ENCODE measurements at places on chromosomes 5 and 9. TPM values are rescaled to one million over a fixed set of nuclear protein-coding genes. Genes with fewer than 3 reads are reported as not detected.

SLC6A3 gene
- total RNA-seq = not detected

DNA sequence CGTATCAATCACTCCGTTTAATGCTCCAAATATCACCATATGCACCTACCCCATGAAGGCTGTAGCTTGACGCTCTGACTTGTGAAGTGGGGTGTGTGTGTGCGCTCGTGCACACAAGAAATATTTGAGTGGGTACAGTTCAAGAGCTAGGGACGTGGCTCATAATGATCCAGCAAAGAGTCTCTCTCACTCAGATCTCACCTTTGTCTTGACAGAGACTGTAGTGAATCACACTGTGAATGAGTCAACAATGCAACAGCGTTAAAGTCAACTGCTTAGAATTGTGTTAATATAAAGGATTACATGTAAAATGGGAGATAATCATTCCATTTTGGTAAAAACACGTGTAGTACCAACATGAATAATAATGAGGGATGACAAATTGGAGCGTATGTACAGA lies 119.4 kb downstream of the MED27 start:
- no peaks in the 10 kb centered on the region for H3K4me1 ChIP-seq
- no peak for DNase-seq

DNA sequence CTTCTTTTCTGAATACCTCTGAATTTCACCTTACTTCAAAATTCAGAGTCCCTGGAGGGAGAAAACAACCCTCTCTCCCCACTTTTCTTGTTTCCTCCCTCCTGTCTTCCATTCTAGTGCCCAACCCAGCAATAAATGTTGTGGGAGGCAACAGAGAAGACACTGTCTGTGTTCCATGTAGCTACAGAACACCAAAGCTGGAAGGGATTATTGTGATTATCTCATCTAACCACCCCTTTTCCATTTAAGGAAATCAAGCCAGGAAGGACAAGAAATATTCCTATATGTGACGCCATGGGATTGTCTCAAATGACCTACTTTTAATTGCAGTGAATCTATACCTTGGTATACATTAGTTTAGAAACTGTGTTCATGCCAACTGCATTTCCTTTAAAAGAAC lies 476.6 kb upstream of the TNC start:
- no peak overlapping the region for H3K4me3 ChIP-seq
- no peaks in the 10 kb centered on the region for H3K4me1 ChIP-seq
- no peaks in the 10 kb centered on the region for H3K27me3 ChIP-seq
- H3K27ac ChIP-seq = no peak overlapping the region

GRCh38 chr5:172602783-172603231 lies 38.3 kb upstream of the NEURL1B start:
- no peak overlapping the region for H3K27ac ChIP-seq
- no peaks in the 10 kb centered on the region for H3K36me3 ChIP-seq
- no peak overlapping the region for H3K4me3 ChIP-seq
- H3K4me1 ChIP-seq = no peaks in the 10 kb centered on the region

- H3K4me3 ChIP-seq = no peak overlapping the region
- no peaks in the 10 kb centered on the region for H3K36me3 ChIP-seq
- DNase-seq = no peak
- peaks cover 8% of the 10 kb centered on the region for H3K4me1 ChIP-seq
- no peak overlapping the region for H3K27ac ChIP-seq
Observed at GRCh38 chr5:67353500-67354450, 157.2 kb upstream of the CD180 start.

DNA sequence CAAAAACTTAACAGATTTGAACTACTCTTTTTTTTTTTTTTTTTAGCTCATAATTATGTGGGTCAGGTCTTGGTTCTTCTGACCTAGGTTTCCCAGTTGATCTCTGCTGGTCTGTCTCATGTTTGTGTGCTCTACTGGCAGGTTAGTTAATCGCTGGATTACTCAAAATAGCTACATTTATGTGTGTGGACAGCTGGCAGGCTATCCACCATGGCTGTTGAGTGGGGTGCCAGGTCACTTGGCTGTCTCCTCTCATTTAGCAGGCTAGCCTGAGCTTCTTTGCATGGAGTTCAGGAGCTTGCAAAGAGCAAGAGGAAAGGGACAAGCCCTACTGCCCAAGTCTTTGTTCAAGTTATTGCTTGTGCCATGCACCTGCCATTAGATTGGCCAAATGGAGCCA lies 9.3 kb downstream of the ADCY2 start:
- H3K27me3 ChIP-seq = no peaks in the 10 kb centered on the region
- H3K4me1 ChIP-seq = no peaks in the 10 kb centered on the region
- no peak overlapping the region for H3K4me3 ChIP-seq
- no peak overlapping the region for H3K27ac ChIP-seq

DNA sequence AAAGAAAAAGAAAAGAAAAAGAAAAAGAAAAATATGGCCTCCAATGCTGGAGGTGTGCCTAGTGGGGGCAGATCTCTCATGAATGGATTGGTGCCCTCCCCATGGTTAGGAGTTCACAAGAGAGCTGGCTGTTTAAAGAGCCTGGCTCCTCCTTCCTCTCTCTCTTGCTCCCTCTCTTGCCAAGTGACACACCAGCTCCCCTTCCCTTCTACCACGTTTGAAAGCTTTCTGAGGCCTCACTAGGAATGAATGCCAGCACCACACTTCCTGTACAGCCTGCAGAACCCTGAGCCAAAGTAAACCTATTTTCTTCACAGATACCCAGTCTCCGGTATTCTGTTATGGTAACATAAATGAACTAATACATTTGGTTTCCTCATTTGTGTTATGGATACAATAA lies 14.4 kb upstream of the GALNT10 start:
- no peak overlapping the region for H3K27ac ChIP-seq
- no peak for DNase-seq
- H3K36me3 ChIP-seq = no peaks in the 10 kb centered on the region
- H3K4me3 ChIP-seq = no peak overlapping the region
- H3K4me1 ChIP-seq = peaks cover 3% of the 10 kb centered on the region
